ENCODE measurements at places on chromosomes 6 and 20.

GRCh38 chr20:40657526-40657925 lies 31.5 kb downstream of the MAFB start:
- no peak for DNase-seq

DNA sequence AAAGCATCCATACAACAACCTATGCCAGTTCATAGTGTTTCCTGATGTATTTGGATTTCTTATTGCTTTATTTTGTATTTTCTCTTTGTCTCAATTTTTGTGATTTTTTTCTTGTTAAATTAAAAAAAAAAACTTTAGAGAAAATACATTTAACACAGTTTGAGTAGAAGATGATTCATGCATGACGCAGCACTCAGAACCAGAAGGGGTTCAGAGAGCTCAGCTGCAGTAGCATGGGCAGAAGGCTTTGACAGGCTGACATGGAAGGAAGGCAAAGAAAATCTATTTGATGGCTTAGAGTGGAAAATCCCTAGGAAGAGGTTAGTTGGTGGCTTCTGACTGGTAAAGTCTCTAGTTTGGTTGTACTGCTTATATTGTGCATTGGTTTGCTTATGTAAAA lies 207.2 kb upstream of the STXBP5 start:
- DNase-seq = no peak

DNA sequence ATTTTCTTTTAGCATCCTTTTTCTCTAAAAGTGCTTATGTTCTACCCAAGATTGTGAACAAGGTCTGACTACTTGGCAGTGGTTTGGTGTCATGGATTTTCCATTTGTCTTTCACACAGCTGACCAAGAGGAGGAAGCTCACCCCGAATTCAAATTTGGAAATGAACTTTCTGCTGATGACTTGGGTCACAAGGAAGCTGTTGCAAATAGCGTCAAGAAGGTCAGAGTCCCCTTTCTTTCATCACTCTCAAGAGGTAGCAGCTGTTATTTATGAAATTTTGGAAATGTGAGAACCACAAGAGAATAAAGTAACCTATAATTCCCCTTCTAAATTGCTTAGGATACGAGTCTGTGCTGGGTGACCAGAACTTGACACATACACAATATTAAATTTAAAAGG lies 113.0 kb upstream of the LAMP5 start:
- DNase-seq = no peak

GRCh38 chr6:35178012-35178411 lies 35.7 kb upstream of the SCUBE3 start:
- no peak for DNase-seq

- DNase-seq = no peak
Measured at GRCh38 chr6:9412951-9413559, 977.7 kb upstream of the SLC35B3 start.

DNA sequence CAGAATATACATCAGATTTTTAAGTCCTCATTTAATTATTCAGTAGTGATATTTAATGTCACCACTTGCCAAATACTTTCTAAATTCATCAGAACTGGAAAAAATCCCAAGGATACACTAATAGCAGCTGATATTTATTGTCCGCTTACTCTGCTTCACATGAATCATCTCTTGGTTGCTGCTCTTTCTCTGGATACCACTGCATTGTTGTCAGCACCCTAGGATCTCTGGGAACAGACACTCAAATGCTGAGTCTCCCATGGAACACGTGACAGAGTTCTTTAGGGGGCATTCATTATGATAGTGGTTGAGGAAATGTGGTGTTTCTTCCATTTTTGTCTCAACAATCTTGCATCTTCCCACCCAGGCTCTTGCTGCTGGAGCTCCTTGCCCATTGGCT lies 318.0 kb downstream of the RFPL4B start:
- DNase-seq = no peak

- DNase-seq = no peak
Measured at GRCh38 chr6:20366082-20366830, 35.4 kb upstream of the E2F3 start.

GRCh38 chr20:47160992-47161391 lies 195.5 kb downstream of the ZMYND8 start:
- no peak for DNase-seq

- no peak for DNase-seq
Measured at GRCh38 chr20:11119573-11119972, 445.8 kb upstream of the JAG1 start.

GRCh38 chr20:39277185-39277584 lies 315.0 kb downstream of the DHX35 start:
- DNase-seq = no peak

DNA sequence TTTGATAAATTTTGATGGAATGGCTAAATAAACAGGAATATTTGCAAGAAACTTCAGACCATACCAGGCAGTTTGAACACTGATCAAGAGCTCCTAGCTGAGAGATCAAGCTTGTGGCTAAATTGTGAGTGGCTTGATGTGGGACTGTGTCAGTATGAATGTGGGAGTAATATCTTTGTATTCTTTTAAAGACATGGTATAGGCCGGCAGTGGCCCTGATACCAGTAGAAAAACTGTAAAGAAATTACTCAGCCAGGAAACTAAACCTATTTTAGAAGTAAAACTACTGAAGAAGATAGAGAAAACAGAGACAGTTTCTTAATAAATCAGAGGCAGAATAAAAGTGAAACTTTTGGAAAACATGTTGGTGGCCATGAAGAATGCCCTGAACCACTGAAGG lies 608.4 kb upstream of the SYNCRIP start:
- no peak for DNase-seq

GRCh38 chr6:113645576-113645970 lies 211.6 kb upstream of the MARCKS start:
- DNase-seq = no peak

DNA sequence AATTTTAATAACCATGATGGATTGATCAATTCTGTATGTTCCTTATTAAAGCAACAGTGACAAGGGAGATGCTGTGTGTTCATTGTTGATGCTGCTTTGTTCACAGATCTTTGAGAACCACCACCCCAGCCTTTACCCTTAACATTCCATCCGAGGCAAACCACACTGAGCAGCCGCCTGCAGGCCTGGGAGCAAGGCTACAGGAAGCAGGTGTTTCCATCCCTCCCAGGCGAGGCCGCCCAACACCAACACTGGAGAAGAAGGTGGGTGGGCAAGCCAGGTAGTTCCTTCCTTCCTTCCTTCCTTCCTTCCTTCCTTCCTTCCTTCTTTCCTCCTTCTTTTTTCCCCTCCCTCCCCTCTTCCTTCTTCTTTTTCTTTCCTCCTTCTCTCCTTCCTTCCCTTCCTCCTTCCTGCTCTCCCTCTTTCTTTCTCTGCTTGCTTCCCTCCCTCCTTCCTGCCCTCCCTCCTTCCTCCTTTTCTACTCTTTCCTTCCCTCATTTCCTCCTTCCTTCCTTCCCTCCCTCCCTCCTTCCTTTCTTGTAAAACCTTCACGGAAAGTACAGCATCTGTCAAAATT lies 13.7 kb downstream of the TTLL2 start:
- DNase-seq = no peak

GRCh38 chr6:111951497-111952085 lies 78.3 kb upstream of the FYN start:
- no peak for DNase-seq

DNA sequence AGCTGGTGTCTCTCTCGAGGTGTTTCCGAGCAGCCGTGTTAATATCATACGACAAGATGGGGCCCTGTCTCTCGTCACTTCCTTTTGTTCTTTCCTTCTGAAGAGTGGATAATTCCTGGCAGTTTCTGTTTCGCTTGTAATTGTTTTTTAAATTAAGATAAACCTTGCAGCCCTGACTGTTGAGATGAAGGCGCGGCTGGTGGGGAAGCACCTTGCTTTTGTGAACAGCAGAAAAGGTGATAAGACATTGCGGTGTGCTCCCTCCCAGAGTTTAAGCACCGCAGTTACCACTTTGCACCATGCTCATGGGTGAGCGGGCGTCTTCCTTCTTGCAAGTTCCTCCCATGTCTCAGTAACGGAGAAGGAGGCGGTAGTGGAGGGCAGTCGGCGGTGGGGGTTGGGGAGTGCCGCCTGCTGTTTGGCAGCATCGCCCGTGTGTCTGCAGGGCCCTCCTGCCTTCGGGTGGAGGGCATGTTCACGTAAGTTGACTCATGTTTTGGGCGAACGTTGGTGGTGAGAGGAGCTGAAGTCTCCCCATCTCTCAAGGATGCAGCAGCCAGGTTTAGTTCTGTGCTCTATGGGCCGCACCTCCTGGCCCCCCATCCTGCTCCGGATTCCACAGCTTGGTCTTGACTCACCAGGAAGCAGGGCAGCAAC lies 345.9 kb downstream of the TAF4 start:
- DNase-seq = no peak

DNA sequence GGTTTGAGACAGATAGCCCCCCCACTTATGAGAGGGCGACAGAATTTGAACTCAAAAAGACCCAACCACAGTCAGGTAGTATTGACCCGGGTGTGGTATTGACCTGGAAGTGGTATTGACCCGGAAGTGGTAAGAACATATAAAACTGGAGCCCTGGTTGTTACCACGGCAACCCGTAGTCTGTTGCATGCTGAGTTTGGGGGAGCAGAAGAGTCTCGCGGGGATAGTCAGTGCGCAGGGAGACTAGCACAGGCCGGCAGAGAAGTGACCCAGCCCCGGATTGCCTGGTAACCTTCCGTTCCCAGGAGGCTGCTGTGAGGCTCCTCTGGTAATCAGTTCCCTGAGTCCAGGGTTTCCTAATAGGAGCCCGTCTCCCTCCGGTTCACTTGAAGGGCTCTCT lies 96.2 kb downstream of the SNX5 start:
- DNase-seq = no peak

DNA sequence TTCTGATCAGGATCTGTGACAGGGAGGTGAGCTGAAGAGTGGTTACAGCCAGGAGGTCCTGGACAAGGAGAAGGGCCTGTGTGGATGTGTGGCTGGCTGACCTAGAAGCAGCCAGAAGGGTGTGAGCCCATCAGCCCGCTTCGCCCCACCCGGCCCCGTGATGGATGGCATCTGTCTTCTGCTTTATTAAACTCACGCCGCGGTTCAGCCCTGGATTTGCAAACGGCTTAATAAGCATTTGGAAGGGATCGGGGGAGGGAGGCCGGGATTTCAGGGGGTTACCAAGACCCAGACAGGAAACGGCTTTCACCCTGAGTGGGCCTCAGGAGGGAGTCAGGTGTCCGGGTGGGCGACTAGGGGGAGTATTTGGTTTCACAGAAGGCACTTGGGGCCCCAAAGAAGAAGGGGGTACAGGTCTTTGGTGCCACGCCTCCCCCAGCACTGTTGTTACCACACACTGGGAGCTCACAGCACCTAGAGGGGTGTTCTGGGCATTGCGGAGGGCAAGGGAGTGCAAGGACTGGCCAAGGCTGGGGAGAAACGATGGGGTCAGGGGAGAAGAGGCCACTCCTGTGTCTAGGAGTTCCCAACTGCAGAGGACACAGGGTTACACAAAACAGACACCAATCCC lies 53.8 kb upstream of the FOXP4 start:
- no peak for DNase-seq

DNA sequence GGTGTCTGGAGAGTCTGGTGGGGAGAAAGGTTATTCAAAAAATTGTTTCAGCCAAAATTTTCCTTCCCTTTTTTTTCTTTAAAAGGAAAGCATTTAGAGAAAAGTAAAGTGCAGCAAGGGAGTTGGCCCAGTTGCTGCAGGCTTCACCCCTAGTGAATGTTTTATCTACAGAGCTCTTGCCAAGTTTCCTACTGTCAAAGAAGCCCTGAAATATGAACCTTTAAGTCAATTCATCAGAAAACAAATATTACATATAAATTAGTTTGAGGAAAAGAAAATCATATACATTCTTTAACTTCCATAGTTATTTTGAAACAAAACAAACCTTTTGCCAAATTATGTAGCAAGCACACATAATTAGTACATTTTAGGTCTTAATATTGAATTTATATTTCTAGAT lies 25.0 kb upstream of the HMGCLL1 start:
- no peak for DNase-seq

DNA sequence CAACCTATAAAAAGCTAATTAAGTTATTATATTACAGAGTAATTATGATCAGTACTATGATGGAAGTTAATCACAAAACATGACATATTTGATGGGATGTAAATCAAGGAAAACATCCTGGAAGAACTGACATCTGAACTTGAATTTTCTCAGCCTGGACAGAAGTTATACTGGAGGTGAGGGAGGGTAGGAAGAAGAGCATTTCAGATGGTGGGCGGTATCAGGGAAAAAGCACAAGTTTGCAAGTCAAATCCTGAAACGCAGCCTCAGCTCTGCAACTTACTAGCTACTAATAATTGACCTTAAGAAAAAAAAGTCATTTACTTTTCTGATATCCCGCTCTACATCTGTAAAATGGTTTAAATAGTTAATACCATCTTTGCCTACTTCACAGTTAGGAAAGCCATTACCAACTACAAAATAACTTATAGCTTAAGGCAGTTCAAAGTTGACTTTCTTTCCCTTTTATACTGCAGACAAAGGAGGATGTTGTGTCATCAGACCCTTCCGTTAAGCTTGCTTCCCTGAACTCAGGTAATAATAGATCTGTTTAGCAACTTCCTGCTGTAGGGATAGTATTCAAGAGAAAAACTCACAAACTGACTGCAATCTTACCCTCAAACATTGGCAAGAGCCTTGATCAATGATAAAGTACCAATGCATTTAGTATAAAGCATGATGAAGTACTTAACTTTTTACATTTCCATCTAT lies 21.0 kb downstream of the NOL7 start:
- no peak for DNase-seq

- peak; percentile 79 for DNase-seq
Measured at GRCh38 chr6:33768644-33769120, 20.2 kb downstream of the LEMD2 start.

DNA sequence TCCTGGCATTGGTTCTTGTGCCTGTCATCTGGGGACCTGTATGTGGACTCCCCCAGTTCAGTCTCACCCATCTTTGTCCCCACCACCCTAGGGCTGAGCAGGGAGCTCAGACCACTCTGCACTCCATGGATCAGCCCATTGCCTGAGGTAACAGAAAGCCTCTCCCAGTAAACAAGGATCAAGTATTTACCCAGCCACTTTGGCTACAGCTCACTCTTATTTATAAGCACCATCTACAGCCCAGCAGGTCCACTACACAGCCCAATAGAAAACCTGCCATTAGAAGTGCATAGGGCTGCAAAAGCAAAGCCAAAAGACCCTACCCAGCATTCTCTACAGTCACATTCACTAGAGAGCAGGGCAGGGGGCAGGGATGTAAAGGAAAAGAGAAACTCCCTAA lies 335.0 kb upstream of the SYNCRIP start:
- no peak for DNase-seq

GRCh38 chr6:134621858-134622257 lies 303.9 kb upstream of the SGK1 start:
- no peak for DNase-seq

DNA sequence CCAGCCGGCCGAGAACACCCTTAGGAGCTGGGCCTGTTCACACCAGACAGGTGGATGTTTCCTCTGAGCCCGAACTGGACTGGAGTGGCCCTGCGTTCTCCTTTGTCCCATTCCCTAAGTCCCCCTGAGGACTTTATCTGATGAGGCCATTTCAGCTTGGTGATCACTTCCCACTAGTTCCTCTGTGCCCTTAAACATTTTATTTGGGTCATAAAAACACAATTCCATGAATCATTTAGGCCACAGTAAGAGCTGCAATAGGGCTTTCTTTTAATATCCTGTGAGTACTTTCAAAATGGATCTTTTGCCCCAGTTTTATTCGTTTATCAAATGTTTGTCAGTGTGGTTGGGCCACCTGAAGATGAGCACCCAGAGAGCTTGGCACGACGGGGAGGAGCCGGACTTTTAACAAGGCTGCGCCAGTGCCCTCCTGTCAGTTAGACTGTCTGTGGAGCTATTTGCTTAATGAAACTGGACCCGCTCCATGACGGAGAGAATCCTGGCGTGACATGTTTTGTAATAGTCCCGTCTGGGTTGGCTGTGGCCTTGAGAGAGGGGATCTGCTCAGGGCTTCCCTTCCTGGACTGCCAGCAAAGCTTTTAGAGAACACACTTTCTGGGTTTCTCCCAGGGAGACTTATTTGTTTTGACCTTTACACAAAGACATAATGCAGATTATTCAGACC lies 53.5 kb downstream of the ZDHHC14 start:
- DNase-seq = peak; percentile 77

Measured in Ammon's horn (tissue), 1 donor.